Esophagus squamous epithelium (tissue), 5 donors: ENCODE measurements at places on chromosomes 5 and 9. TPM values are rescaled to one million over a fixed set of nuclear protein-coding genes. Genes with fewer than 3 reads are reported as not detected.

GRCh38 chr9:108476574-108476973, 379.2 kb downstream of the ACTL7B start:
- no peak overlapping the region for H3K4me3 ChIP-seq
- no peaks in the 10 kb centered on the region for H3K36me3 ChIP-seq
- no peaks in the 10 kb centered on the region for H3K27me3 ChIP-seq
- peak overlapping the region; percentile 92 for H3K27ac ChIP-seq
- peaks cover 34% of the 10 kb centered on the region for H3K4me1 ChIP-seq

EFNA5 gene
- 6.8 TPM for total RNA-seq

DNA sequence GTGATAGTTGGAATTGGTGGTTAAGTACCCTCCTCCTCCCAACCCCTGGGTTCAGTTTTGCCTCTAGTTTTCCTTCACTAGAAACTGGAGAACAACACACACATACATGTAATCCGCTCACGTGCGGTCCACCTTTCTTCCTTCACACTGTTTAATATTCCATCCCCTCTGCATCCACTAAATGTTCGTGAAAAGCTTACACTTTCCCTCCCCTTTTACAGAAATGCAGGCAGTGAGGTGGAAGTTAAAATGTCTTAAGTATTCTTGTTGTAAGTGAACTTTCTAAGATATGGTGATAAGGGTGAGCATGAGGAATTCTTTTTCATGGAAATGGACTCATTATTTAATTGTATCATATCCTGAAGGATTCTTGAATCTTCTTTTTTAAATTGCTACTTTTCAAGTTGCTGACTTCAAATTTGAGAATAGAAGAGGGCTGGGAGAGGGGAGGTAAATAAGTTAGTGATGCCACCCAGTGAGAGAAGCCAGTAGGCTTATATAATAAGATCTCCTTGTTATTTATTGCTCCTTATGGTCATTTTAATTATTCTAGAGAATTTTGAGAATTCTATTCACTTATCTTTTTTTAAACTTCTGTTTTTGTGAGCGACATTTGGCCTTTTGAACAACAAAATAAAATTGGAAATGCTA, 90.2 kb downstream of the TLE4 start:
- H3K27ac ChIP-seq = no peak overlapping the region
- H3K27me3 ChIP-seq = no peaks in the 10 kb centered on the region
- H3K4me3 ChIP-seq = no peak overlapping the region
- H3K36me3 ChIP-seq = no peaks in the 10 kb centered on the region
- peaks cover 6% of the 10 kb centered on the region for H3K4me1 ChIP-seq

PCDHB9 gene
- total RNA-seq = not detected
